H4 (cell line): ENCODE measurements at places on chromosomes 2 and 18.

- DNase-seq: peak; percentile 34
Observed at GRCh38 chr18:47100212-47100831, 50.0 kb downstream of the HDHD2 start.

DNA sequence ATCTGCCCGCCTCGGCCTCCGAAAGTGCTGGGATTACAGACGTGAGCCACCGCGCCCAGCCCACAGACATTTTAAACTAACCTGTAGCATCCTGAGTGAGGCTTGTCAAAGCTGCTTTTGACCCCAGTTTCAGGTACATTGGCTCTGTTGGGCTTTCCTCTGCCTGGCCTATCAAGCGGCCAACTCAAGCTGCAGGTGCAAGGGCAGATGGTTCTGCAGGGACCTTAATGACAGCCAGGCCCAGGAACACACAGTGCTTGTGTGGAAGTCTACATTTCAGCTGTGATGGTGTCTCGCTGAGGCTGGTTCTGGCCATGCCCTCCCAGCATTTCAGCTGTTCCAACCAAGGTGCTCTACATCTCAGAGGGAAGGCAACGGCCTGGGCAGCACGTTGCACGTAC lies 18.4 kb downstream of the INPP4A start:
- no peak for DNase-seq

DNA sequence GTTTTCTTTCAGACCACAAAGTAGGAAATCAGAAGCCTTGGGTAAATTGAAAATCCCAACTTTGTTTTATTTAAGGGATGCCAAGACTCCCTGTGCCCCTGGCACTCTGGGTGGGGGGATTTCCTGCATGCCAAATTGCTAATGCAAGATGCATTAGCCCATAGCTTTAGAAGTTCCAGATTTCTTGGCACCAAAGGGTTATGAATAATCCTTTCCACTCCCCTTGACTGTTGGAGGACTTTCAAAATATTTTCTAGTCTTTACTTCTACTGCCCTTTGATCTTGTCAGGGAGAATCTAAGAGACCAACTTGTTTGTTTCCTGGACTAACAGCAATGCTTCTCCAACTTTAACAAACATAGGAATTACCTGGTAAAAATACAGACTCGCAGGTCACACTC lies 81.8 kb upstream of the TGIF1 start:
- DNase-seq: no peak

- DNase-seq: no peak
Observed at GRCh38 chr18:6255116-6255705, 159.5 kb downstream of the L3MBTL4 start.

GRCh38 chr18:77249569-77250500 lies at the start of gene GALR1:
GALR1 (plus strand) TSS chr18:77249848; CDS start chr18:77250549, 701 bp downstream.
- no peak for DNase-seq

- DNase-seq: no peak
Observed at GRCh38 chr2:128455721-128456050, 137.0 kb upstream of the HS6ST1 start.

GRCh38 chr2:204737296-204737695 lies 192.0 kb downstream of the PARD3B start:
- no peak for DNase-seq

- no peak for DNase-seq
Observed at GRCh38 chr2:20677301-20678085, 10.5 kb downstream of the GDF7 start.

DNA sequence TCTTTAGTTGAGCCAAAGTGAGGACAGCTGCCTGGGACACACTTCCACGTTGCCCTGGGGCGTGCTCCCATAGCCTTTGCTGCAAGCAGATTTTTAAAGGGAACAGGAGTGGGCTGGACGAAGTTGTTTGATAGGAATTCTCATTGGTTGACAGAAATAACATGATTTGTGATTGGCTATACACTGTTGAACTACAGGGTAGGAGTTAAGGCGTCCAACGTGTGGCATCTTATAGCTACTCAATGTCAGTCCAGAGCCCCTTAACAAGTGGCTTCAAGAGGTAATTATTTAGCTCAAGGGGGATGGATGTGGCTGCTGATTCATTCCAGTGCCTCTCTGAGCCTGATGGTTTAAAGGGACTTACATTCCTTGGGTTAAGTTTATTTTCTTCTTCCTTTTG lies 65.5 kb downstream of the ACAA2 start:
- DNase-seq: no peak

DNA sequence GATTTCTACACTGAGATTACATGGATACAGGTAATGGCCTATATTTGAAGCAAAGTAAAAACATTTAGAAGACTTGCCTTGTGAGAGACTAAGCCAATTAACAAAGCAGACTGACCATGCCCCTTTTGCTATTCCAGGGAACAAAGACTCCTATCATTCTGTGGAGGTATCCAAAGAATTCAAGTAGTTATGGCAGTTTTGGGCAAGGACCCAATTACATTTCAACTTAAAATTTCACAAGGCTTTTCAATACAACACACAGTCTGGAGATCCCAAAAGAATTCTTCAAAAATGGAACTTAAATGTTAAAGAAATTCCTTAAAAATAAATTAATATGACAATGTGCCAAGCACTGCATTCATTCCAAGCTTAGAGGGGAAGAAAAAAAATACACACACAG lies 109.2 kb upstream of the CHRNA1 start:
- DNase-seq: no peak

GRCh38 chr2:239109041-239109927 lies 261.4 kb downstream of the TWIST2 start:
- DNase-seq: no peak

GRCh38 chr18:6205706-6206105 lies 209.0 kb downstream of the L3MBTL4 start:
- no peak for DNase-seq

DNA sequence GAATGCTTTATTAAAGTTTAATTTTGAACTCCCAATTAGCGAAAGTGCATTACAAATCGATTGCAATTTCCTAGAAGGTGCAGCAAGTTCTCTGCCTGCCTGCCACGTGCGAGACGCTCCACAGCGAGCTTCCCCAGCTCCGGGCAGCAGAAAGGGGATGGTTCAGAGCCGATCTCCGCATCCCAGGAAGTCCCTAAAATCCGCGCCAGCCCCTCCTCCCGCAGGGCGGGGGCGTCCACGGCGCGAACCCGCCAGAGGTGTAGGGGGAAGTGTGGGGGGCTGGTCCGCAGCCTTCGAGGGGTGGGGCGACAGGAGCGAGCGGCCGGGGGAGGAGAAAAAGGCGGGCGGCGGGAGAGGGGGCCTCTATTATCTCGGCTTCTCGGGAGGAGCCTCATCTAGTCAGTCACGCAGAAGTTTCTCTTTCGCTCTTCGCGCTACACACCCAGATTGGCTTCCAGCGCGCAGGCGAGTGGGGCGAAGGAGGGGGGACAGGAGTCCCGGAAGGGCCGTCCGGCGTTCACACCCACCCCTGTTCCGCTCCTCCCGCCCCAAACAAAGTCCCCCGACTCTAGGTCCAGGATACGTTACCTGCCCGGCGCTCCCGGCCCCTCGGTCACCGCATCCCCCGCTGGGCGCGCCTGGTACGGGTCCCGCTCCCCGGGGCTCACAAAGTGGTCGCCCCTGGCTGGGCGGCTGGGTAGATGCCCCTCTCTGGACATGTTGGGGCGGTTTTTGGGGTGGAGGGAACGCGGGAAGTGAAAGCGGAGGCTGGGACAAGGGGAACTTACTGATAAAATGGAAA lies 9.1 kb upstream of the NR4A2 start:
- DNase-seq: peak; percentile 96

DNA sequence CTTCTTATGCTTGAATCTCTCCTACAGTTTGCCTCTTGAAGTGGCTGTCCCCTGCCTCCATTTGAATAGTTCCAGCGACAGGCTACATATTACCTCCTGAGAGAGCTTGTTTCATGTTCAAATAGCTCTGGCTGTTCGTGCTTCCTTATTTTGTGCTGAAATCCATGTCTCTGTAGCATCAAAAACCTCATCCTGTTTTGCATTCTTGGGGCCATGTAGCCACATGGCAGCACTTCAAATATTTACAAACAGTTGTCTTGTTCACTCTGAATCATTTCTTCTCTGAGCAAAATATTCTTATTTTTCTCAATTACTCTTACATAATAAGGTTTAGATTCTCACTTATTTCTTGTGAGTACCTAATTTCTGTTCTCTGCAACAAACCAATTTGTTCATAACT lies 1243.1 kb upstream of the NXPH2 start:
- no peak for DNase-seq

GRCh38 chr2:31523871-31524492 lies 56.8 kb downstream of the SRD5A2 start:
- DNase-seq: peak; percentile 7

GRCh38 chr2:88844960-88845359 lies 153.5 kb downstream of the RPIA start:
- no peak for DNase-seq

GRCh38 chr2:187686416-187687024 lies 132.3 kb upstream of the TFPI start:
- no peak for DNase-seq

DNA sequence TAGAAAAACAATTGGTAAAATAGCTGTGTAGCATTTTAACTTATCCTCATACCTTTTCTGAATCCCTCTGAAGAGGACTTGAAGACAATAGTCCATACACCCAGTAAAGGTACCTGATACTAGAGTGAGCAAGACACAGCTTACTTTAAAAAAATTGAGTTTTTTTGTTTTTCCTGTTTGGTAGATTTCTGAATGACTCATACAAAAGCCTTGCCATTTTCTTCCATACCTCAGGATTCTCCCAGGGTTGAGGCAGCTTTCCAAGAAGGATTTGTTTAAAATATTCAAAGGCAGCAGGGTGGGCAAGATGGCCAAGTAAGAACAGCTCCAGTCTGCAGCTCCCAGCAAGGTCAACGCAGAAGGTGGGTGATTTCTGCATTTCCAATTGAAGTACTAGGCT lies 551.0 kb upstream of the LRATD1 start:
- peak; percentile 59 for DNase-seq

DNA sequence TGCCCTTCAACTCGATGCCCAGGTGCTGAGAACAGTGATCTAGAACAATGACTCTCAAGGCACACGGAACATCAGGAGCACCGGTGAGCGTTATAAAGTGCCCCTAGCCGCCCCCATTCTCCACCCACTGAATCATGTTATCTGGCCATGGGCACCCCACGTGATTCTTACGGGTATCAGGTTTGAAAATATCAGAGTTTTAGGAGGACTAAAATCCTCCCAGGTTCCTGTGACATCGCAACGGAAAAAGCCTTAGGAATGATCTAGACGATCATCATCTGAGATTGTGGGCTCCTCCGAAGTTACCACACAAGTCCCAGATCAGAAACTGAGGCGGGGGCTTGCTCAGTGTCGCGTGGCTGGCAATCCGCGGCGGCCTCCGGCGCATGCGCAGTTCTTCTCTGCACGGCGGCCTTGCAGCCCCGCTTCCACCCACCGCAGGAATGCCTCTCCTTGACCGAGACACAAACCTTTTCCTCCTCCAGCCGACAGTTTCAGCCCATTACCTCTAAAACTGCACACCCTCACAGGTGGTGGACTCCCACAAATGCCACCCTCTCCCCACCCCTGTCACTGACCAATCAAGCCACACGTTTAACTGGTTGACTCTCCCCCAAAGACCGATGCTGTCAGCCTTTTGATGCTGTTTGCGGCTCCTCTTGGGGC lies 5.8 kb upstream of the MRPL33 start:
- DNase-seq: no peak

GRCh38 chr18:56146565-56146964 lies 491.8 kb downstream of the TXNL1 start:
- no peak for DNase-seq

GRCh38 chr2:210287301-210287700 lies 27.7 kb downstream of the MYL1 start:
- no peak for DNase-seq

GRCh38 chr2:104654811-104655210 lies 199.1 kb upstream of the POU3F3 start:
- no peak for DNase-seq

- no peak for DNase-seq
Observed at GRCh38 chr2:186968277-186968676, 119.3 kb upstream of the ZSWIM2 start.

DNA sequence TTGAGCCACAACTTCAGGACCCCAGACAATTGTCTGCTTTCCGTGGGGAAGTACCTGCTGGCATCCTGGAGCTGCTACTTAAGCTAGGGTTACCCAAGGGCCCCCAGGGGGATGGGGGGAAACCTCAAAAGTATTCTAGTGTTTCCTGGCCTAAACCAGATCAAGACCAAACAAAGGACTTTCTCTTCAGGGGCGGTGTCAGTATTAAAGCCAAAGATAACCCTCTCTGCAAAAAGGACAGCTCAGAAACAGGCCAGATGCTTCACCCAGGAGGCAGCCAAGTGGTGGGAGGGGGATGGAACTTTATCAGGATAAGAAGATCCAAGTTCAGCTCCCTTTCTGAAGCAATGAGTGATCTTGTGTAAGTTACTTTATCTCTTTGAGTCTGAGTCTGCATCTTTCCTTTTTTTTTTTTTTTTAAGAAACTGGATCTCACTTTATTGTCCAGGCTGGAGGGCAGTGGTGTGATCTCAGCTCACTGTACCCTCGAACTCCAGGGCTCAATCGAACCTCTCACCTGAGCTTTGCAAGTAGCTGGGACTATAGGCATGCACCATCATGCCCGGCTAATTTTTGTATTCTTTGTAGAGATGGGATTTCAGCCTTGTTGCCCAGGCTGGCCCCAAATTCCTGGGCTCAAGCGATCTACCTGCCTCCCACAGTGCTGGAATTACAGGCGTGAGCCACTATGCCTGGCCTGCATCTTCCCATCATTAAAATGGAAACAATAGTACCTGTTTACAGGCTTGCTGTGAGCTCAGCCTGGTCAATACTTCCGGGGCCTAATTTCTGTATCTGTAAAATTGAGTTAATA lies 151.8 kb upstream of the PTPRM start:
- DNase-seq: no peak

DNA sequence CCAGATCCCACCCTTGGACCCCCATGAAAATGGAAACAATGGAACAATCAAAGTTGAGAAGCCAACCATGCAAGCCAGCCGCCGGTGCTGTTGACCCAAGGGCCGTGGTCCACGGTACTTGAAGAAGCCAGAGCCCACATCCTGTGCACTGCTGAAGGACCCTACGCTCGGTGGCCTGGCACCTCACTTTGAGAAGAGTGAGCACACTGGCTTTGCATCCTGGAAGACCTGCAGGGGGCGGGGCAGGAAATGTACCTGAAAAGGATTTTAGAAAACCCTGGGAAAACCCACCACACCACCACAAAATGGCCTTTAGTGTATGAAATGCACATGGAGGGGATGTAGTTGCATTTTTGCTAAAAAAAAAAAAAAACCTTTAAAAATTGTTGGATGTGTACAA lies 26.5 kb upstream of the TXNDC2 start:
- DNase-seq: no peak

- DNase-seq: no peak
Observed at GRCh38 chr18:13381944-13382365, 163.4 kb downstream of the LDLRAD4 start.

- no peak for DNase-seq
Observed at GRCh38 chr2:68155618-68156017, 2.1 kb upstream of the PNO1 start.

- DNase-seq: no peak
Observed at GRCh38 chr18:52572036-52573000, 232.3 kb downstream of the DCC start.

DNA sequence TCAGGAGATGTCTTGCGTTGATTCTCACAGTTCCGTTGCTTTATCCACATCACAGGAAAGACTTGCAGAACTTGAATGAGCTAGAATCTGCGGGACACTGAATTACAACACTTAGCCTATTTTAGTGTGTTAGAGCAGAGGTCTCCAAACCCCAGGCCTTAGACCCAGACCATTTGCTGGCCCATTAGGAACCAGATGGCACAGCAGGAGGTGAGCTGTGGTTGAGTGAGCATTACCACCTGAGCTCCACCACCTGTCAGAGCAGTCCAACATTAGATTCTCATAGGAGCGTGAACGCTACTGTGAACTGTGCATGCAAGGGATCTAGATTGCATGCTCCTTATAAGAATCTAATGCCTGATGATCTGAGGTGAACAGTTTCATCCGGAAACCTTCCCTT lies 3.8 kb downstream of the MRPL30 start:
- DNase-seq: no peak
